Renal cortical epithelial cell (primary cell): ENCODE measurements at places on chromosomes 11 and 22.
A peak's percentile ranks its signal among the peaks of the same experiment; 100 is the strongest.

DNA sequence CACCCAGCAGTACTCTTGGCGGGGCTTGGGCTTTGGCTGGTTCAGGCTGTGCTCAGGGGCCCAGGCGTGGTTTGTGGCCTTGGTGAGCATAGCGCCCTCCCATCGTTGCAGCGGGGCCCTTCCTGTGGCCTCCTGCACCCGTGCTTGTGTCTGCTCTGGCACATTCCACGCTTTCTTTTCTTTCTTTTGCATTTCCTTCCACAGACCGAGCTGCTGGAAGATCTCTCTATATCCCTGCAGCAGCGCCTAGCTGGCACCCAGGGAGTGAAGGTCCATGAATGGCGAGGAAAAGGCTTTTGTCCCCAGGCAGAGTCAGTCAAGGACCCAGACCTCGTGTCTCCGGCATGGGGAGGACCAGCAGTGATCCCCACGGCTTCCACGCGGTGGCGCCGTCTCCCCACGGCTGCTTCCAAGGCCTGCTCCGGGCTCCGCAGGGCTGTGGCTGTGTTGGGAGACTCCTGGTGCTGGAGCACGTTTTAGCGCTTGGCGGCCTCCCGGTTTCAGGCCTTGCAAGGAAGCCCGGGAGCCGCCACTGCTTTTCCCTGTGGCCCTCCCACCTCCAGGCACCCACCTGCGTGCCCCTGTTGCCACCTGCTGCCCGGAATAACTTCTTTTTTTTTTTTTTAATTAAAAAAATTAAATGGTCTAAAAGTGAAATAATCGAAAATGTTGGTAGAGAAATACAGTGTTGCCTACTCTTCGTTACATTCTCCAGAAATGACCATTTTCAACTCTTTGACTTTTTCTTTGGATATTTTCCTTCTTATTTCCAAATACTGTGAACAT is 28.5 kb downstream of the GLB1L2 start:
- peak; percentile 41 for DNase-seq

DNA sequence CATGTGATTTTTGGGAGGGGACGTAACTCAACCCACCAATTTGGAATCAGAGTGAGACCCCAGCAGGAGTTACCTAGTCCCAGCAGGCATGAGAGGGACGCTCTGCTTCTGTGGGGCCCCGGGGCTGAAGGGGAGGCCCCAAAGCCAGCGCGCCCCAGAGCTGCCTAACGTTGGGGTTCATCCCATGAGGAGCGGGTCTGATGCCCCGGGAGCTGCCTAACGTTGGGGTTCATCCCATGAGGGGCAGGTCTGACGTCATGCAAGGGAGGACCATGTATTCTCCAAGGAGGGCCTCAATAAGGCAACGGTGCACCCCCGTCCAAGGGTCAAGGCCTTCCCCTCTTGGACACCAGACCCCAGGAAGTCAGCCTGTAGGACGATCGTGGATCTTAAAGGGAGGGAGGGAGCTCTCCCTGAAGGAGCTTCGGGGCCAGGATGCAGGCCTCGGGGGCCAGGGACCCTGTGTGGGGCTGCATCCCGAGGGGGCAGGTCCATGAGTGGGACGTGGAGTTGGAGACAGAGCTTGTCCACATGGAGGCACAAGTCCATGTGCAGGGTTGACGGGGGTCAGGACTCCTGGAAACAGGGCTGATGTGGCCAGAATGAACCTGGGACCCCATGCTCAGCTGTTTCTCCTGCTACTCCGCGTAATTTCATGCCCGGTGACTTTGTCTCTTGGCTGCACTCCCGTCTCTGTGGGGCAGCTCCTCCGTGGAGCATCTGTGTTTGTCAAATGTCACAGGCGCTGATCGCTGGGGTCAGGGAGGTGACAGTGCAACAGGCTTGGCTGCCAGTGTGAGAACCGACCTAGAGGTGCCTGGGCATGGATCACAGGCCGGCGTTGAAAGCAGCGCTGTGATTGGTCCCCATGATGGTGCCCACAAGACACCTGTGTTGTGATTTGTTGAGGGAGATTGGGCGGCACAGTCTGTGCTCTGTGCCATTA is 1029.1 kb downstream of the BRD1 start:
- no peak for DNase-seq

DNA sequence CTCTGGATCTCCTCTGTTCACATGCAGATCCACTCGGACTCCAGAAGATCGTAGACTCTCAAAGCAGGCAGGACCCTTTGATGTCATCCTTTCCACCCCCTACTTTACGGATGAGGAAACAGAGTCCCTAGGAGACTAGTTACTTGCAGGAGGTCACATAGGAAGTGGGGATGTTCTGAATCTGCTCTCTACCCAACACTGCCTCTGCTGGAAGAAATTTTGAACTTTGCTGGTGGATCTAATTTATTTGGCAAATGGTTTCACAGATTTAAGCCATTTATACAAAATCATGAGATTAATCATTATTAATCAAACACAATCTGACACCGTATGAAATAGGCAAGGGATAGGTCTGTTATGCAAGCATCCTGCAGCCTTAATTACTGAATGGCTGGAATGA is 55.0 kb upstream of the USP47 start:
- DNase-seq, result peak; percentile 48

DNA sequence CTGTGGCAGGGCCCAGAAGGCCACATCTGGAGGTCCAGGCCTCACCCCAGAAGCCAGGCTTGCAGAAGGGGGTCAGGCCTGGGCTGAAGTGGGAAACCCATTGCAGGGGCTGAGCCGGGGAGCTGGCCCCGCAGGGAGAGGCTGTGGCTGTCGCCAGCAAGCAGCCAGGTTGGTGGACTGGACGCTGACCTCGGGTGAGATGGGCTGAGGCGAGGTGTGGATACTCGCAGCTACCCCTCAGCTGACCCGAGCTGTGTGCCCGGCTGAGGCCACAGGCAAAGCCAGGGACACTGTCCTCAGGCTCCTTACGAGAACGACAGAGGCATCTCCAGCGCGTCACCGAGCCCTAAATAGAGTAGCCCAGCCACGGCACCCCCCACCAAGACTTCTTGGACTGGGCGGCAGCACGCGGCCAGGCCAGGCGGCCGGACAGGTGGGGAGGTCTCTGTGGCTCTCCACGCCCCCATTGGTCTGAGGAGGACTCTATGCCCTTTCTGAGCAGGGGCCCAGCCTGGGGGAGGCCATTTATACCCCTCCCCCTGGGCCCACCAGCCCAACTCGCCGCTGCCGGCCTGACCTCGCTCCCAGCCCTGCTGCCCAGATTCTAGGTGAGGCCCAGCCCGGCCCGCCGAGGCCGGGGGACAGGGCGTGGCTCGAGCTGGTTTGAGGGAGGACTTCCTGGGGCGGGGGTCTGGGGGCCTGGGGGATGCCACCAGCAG is at the start of gene TNNI2:
TSS of gene TNNI2 (plus strand) at position 556 of the 719 bp plus-strand sequence. CDS start 716 bp downstream, outside the sequence.
- no peak for DNase-seq

- peak; percentile 59 for DNase-seq
Observed at GRCh38 chr11:45022294-45023064, 71.8 kb upstream of the TP53I11 start.

- peak; percentile 100 for DNase-seq
Observed at GRCh38 chr22:30196141-30196879, 50.2 kb downstream of the LIF start.

- no peak for DNase-seq
Observed at GRCh38 chr11:85735876-85736460, 50.0 kb upstream of the CCDC89 start.

GRCh38 chr22:23481369-23481768 is 98.7 kb downstream of the IGLL1 start:
- no peak for DNase-seq

DNA sequence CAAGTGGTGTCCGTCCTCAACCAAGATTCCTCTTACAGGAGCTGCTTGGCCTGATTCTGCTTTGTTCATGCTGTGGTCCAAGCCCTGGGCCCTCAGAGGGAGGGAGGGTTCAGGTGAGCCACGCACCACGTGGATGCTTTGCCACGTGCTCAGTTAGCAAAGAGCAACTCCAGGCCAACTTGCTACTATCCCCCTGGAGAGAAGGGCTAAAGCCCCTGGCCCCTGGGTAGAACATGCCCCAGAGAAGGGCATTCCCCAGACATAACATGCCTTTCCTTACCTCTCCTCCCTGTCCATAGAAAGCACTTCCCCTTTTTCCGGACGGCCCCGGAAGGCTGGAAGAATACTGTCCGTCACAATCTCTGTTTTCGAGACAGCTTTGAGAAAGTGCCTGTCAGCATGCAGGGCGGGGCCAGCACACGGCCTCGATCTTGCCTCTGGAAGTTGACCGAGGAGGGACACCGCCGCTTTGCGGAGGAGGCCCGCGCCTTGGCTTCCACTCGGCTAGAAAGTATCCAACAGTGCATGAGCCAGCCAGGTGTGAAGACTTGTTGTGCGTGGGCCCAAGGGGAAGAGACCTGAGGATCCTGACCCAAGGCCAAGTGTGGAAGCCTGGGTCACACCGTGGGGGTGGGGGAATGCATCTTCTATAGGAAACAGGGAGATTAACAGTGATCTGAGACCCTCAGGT is 8.8 kb downstream of the FOXR1 start:
- no peak for DNase-seq

GRCh38 chr22:35643991-35644390 is 4.3 kb upstream of the APOL6 start:
- peak; percentile 79 for DNase-seq

DNA sequence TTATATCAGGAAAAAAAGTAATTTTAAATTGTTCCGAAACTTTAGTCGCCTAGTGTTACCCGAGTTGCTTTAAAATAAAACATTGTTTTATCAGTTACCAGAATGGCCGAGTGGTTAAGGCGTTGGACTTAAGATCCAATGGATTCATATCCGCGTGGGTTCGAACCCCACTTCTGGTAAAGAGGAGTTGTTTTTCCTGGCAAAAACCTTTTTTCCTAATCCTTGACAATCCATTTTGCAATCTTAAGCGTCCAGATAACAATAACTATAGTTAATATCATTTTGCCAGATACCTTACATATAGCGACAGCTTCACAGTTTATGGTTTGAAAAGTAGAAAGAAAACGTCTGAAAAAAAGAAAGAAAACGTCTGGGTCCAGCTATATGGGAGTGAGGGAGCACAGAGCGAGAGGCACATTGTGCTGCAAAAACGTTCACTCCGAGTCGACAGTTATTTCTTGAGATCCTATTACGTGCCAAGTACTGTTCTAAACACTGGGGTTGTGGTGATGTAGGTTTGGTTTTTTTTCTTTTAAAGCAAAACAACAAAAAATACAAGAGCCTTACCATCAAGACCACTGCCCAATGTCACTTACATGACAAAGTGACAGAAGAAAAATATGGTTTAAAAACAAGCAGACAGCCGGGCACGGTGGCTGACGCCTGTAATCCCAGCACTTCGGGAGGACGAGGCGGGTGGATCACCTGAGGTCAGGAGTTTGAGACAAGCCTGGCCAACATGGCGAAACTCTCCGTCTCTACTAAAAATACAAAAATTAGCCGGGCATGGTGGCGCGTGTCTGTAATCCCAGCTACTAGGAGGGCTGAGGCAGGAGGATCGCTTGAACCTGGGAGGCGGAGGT is 40.6 kb downstream of the OR4D9 start:
- DNase-seq, result peak; percentile 72

- peak; percentile 63 for DNase-seq
Observed at GRCh38 chr22:35192129-35192918, 65.0 kb upstream of the HMGXB4 start.
